ENCODE measurements at places on chromosomes 6 and 20.
A peak's percentile ranks its signal among the peaks of the same experiment; 100 is the strongest.

DNA sequence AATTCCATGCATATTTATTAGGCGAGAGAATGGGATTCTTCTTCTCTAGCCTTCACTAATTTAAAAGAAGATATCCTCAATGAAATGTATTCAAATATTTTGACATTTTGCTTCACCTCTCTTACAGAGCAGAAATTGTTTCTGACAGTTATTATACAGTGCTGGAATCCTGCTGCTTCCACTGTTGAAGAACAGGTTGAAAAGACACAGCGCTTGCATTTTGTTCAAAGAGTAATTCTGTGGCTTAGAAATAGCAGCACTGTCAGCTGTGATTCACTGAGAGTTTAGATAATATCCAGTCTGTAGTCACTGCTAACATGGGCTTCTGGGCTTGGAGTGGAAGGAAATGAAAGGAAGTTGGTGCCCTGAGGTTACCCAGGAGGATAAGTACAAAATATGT is 117.1 kb upstream of the FBXL4 start:
- DNase-seq: no peak

- DNase-seq: no peak
Observed at GRCh38 chr6:28235912-28236452, 10.9 kb downstream of the ZSCAN9 start.

GRCh38 chr6:35220711-35221110 is 7.0 kb downstream of the SCUBE3 start:
- no peak for DNase-seq

DNA sequence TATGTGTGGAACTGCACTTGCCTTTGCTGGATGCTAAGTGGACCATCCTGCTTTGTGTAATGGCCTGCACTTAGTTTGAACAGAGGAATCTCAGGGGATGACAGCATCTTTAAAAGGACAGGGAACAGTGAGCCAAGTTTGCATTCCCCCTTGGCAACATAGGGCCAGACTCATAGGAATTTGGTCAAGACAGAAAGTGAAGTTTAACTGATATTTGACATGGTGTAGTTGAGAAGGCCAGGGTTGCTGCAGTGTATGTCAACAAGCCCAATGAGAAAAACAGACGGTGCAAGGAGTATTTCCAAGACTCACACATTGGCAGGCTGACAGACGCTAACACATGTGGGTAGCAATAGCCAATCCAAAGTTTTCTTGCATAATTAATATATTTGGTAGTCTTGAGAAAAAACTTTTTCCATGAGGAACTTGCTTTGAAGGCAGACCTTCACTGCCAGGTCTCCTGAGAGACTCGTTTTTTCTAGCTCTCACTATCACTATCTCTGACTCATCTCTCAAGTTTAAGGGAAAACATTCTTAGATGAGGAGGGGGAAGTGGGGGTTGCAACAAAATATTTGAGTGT is 213.8 kb downstream of the IBTK start:
- DNase-seq: no peak

DNA sequence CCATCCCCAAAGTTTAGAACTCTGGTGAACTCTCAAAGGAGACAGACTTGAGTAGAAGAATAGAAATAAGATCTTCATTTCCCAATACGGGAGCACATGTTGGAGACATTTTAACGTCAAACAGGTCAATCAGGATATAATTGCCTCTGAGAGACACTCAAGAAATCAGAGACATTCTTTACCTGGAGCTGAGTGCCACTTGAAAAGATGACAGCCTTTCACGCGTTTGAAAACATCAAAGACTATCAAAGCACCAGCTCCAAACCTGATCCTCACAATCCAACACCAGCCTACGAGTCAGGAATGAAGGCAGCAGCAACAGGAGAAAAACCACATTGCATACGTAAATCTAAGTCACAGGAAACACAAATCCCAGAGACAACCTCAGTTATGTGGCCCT is 571.5 kb upstream of the CDH4 start:
- DNase-seq: no peak

DNA sequence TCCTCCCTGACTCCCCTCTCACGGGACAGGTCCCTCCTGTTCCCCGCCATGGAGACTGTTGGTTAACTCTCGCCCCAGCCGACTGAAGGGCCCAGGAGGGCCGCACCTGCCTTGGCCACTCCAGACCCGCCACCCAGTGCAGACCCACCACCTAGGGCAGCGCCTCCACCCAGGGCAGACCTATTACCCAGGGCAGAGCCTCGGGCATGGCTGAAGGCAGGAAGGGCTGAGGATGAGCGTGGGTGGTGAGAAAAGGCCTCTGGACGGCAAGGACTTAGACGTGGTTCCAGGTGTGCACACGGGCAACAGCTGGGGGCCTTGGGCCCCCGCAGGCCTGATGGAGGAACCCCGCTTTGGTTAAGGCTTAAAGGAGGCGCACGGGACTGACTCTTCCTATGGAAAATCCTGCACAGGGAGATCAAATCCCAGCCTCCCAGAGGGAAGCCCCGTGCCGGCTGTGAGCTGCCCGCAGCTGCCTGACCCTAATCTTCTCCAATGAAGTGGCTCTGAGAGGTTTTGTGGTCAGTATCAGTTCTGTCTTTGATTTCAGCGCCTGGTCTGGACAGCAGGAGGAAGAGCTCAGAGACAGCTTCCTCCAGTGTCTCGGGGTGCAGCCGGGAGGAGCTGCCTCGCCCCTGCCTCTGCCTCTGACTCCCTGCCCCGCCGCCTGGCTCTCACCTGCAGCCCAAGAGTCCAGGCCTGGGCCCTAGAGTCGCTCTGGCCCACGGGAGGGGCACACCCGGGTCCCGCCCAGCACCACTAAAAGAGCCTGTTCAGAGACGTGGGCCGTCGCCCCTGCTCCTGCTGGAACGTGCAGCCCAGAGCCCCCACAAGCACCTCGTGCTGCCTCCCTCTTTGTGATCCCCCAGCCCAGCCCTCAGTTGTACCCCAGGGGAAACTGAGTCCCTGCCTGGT is 12.1 kb upstream of the CHRNA4 start:
- no peak for DNase-seq

DNA sequence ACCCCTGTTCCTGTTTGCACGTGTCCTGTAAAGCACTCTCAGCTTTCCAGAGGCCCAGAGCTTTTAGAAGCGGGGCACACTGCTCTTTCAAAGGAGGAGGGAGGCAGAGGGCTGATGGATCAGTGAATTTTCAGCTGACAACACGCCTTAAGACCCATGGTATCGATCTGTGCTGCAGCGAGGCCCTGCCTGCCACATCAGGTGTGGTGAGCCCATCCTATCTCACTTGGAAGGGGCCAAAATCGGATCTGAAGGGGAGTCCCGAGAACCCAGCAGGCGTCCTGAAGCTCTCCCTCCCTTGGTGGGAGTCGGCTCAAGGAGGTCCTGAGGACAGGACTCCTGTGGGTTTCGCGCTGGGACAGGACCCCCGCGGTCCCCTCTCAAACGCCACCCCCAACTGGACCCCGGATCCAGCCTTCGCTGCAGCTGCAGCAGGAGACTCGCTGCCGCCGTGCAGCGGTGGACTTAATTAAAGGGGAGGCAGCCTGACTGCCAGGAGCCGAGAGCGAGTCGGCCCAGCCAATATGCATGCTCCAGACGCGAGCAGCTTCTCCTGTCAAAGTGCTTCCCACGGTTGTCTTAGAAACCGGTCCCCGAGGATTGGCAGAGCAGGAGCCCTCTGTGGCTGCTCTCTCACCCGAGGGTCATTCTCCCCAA is 580.0 kb upstream of the ZNF337 start:
- peak; percentile 4 for DNase-seq

DNA sequence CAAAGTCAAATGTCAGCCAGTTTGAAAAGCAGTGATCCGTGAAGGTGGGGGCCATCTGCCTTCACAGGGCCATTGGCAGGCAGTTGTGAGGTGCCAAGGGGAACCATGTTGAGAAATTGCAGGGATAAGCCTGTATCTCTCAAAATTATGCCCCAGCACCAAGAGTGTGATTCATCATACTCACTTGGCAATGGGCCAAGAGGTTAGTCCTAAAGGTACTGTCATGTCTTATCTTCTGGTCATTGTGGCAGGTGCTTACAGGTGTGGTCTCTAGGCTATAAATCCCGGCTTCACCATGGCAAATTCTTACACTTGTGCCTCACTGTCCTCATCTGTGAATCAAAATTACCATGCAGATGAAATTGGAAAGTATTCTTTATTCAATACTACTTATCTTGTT is 150.7 kb upstream of the LAMP5 start:
- DNase-seq: no peak

- no peak for DNase-seq
Observed at GRCh38 chr6:21354805-21355238, 238.7 kb upstream of the SOX4 start.

GRCh38 chr6:15773806-15774410 is 111.1 kb upstream of the DTNBP1 start:
- DNase-seq: no peak

- no peak for DNase-seq
Observed at GRCh38 chr6:79373246-79373645, 138.8 kb upstream of the HMGN3 start.

GRCh38 chr6:33313105-33313708 is 671 bp downstream of the TAPBP start:
- DNase-seq: peak; percentile 69

GRCh38 chr6:12335131-12335527 is 45.0 kb downstream of the EDN1 start:
- DNase-seq: no peak

DNA sequence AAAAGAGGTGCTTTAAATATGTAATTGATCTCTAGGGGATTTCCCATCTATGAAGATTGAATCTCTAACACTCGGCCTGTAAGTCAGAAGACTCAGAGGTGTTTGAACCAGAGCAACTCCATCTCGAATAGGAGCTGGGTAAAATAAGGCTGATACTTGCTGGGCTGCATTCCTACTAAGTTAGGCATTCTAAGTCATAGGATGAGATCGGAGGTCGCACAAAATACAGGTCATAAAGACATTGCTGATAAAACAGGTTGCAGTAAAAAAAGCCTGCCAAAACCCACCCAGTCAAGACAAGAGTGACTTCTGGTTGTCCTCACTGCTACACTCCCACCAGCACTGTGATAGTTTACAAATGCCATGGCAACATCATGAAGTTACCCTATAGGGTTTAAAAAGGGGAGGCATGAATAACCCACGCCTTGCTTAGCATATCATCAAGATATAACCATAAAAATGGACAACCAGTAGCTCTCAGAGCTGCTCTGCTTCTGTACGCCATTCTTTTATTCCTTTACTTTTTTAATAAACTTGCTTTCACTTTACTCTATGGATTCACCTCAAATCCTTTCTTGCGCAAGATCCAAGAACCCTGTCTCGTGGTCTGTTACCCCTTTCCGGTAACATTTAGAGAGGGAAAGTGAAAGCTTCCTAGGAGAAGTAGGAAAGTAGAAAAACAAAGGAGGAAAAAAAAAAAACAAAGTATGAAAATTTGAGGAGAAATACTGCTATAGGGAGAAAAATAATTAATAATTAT is 129.7 kb upstream of the PHACTR1 start:
- DNase-seq: no peak

- DNase-seq: no peak
Observed at GRCh38 chr20:54497931-54498718, 22.7 kb downstream of the DOK5 start.

GRCh38 chr6:54768494-54768893 is 78.1 kb upstream of the FAM83B start:
- no peak for DNase-seq

DNA sequence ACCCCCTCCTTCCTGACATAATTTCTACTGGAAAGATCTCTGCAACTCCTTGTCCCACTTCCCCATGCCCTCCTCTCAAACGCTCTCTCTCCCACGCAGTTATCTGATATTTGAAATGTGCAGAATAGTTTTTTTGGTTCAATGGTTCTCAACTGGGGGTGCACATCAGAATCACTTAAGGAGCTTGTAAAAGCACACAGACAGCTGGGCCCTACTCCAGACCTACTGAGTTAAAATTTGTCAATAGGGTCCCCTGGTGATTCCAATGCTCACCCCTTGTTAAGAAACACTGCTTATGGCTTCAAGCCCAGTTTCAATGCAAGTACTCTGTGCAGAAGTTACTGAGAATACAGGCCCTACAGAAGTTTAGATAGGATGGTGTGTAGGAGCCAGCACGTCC is 45.2 kb upstream of the KCNK16 start:
- DNase-seq: peak; percentile 18

GRCh38 chr6:165971202-165971601 is 196.4 kb downstream of the TBXT start:
- DNase-seq: no peak

All from right kidney (tissue), 9 donors.